ENCODE measurements at places on chromosomes 11 and 22.

- DNase-seq = no peak
These were observed 44.4 kb downstream of the NAT10 start for GRCh38 chr11:34149786-34150185.

DNA sequence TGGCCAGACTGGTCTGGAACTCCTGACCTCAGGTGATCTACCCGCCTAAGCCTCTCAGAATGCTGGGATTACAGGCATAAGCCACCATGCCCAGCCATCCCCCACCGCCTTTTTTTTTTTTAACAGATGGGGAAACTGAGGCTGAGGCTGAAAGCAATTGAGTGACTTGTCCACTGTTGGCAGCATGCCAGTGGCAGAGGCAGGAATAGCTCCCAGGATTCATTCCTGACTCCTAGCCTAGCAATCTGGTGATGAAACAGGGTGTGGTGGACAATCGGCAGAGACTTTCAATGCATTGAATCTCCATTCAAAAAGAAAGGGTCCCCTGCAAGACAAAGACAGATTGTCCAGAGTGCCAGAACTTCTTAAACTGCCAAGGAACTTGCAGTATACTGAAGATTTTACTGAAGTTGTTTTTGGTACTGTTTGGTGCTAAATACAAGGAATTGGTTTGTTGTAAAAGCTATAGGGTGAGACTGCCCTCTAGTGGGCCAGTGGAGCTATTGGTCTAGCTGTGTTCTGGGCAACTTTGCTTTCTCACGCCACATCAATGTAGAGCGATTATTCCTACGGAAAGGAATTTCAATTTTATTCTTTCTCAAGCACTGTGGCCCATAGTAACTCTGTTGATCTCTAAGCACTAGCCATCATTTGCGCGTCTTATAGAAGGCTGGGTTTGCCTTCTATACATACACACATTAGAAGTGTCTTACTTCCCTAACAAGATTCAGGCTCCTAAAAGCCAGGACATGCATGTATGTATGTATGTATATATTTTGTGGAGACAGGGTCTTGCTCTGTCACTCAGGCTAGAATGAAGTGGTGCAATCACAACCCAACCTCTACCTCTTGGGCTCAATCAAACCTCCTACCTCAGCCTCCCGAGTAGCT lies 21.0 kb downstream of the C22orf31 start:
- peak; percentile 81 for DNase-seq

- no peak for DNase-seq
These were observed 290.6 kb downstream of the JRKL start for GRCh38 chr11:96680211-96681018.

DNA sequence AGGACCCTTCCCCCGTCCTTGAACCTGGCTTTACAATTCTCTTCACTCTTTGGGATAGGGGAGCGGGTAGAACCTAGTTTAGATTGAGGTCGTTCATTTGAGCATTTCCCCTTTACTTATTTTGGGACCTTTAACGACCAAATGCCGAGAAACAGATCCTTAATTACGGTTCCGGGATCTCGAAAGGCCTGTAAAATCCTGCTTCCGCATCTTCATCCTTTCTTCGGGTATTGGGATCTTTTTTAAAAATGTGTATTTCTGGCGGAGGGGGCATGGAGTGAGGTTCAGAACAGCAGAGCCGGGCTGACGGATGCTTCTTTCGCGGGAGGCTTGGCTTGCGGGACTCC lies 395 bp upstream of the HIPK3 start:
- no peak for DNase-seq

- DNase-seq = no peak
These were observed 2.2 kb upstream of the OR51E2 start for GRCh38 chr11:4699697-4700435.

DNA sequence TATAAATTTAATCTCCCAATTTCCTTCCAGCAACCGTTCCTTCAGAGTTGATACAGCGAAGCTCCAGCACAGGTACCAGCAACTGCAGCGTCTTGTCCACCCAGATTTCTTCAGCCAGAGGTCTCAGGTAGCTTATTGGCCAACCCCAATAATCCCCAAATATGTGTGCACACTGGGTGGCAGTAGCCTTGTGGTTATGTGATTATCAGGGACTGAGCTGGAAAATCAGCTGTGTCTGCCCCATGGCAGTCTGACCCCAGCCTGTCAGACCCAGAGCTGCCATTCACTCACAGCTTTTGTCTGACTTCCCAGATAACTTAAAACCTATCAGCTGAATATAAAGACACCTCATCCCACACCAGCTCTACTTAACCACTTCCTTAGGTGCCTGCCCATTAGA lies 2.0 kb downstream of the HSCB start:
- DNase-seq = no peak

GRCh38 chr11:40133498-40133897 lies 1326.0 kb downstream of the LRRC4C start:
- no peak for DNase-seq

DNA sequence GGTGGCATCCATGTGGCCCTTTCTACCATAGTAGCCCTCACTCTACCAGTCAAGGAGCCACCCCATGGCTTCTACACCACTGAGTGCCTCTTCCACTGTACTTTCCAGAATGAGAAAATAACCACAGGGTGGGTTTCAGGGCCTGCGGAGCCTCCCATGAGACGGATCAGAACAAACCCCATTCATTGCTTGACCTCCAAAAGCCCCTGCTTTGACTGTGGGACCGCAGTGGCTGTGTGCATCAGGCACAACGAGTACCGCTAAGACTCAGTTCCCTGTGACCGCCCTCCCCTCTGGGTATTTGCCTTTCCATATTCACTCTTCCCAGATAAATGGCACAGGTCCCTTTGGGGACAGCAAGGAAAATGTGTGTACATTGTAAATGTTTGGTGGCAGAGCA lies 11.5 kb upstream of the MRGPRF start:
- DNase-seq = no peak
